ENCODE measurements at places on chromosomes 1 and 21.

GRCh38 chr1:90522432-90522831, 194.7 kb downstream of the BARHL2 start:
- no peak for DNase-seq

GRCh38 chr21:36551731-36552433, 72.0 kb upstream of the CLDN14 start:
- no peak for DNase-seq

DNA sequence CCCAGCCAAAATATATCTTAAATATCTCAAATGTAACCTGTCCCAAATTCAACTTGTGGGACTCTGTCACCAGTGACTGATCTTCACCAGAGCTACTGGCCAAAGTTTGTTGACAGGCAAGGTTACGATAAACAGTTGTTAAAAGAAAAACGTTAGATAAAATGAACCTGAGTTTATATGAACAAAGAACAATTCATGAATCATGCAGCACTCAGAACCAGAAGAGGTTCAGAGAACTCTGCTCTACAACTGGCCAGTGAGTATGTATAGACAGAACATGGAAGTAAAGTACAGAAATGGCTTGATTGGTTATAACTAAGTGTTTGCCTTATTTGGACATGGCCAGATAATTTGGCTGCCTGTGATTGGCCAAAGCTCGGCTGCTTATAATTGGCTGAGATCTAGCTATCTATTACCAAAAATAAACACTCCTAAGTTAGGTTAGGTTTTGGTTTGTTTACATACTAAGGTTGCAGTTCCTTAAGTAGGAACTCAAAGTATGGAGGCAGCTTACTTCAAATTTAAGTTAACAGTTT, 25.5 kb downstream of the BTBD8 start:
- no peak for DNase-seq

GRCh38 chr1:48668339-48668738, 108.4 kb downstream of the BEND5 start:
- no peak for DNase-seq

DNA sequence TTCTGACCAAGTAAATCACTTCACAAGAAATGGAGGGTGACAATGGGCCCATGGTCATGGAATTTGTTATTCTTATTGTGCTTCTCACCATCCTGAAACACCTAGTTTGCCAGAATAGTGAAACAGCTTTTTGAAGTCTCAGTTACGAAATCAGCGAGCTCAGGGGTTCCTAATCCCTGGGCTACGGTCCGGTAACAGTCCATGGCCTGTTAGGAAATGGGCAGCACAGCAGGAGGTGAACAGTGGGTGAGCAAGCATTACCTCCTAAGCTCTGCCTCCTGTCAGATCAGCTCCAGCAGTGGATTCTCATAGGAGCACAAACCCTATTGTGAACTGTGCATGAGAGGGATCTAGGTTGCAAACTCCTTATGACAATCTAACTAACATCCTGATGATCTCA, 1356.3 kb downstream of the KCNT2 start:
- no peak for DNase-seq

DNA sequence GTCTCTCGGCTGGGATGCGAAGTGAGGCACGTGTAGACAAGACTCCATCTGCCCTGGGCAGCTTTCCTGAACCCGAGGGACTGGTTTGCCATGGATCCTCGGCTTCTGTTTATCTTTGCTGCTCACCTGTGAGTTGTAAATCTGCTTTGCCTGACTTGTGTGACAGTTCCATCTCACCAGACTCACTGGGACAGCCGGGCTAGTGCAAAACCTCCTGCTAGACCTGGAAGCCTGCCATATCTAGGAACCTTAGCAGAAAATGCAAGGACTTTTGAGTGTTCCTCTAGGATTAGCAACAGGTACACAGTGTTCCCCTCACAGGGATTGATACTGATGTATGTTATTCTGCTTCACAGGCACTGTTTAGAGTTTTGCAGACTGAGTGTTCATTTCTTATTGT, 218.6 kb downstream of the URB2 start:
- DNase-seq: no peak

DNA sequence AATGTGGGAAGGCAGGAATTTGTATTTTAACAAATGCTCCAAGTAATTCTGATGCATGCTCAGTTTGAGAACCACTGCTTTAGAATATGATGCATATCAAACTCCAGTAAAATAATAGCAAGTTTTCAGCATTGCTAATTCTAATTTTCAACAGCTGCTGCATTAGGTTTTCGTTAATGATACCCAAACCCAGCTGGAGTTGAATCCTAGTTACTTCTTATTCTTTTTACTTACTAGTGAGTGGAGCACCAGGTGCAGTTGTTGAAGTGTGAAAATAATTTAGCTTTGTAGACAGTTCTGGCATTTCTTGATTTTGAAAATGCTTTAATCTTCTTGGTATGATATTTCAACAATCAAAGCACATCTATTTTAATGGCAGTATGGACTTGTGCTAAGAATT, 138.5 kb downstream of the HS2ST1 start:
- DNase-seq: no peak
